NCI-H1105 treated with DMSO at 0.1 percent for 48 hours (cell line): ENCODE measurements at places on chromosomes 11 and 22.

GRCh38 chr11:66077927-66078326 is 7.9 kb downstream of the PACS1 start:
- no peak for DNase-seq

DNA sequence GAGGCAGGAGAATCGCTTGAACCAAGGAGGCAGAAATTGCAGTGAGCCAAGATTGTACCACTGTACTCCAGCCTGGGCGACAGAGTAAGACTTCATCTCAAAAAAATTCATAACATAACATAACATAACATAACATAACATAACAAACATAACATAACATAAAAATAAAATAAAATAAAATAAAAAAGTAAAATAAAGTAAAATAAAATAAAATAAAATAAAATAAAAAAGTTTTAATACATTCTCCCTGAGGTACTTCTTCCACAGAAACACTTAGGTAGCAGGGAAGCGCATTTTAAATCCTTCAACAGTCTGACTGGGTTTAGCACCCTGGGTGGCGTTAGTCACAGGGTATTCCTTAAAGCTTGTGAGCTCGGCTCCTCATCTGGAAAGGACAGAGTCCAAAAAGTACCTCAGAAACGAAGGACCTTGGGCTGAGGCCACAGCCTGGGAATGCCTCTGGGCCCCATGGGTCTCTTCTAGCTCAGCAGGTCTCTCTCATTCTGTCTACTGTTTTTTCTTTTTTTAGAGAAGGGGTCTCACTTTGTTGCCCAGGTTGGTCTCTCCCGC is 41.7 kb downstream of the MICAL3 start:
- DNase-seq: no peak

DNA sequence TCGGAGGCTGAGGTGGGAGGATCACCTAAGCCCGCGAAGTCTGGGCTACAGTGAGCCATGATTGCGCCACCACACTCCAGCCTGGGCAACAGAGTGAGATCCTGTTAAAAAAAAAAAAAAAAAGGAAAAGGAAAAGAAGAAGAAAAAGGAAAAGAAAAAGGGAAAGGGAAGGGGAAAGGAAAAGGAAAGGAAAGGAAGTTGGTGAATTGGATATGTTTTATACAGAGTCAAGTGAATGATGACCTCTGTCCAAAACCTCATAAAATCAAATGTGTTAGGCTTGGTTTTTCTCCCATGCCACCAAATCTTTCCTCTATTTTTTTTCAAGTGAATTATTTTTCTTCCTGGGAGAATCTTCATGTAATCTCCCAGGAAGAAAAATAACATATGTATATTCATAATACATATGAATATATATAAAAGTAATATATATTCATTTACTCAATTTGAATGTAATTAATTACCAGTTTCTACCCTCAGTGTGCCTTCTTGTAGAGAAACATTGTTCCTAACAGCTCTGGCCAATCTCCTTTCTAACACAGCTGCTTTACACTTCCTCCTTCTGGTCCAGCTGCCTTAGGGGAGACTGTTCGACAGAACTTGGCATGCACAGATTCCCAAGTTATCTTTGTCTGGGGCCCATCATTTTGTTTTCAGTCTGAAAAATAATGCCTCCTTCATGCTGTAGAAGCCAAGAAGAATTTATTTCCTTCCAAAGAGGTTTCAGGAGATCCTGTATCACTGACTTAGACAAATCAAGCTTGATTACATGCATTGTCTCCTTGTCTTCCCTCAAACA is 111.9 kb downstream of the CCDC34 start:
- no peak for DNase-seq

DNA sequence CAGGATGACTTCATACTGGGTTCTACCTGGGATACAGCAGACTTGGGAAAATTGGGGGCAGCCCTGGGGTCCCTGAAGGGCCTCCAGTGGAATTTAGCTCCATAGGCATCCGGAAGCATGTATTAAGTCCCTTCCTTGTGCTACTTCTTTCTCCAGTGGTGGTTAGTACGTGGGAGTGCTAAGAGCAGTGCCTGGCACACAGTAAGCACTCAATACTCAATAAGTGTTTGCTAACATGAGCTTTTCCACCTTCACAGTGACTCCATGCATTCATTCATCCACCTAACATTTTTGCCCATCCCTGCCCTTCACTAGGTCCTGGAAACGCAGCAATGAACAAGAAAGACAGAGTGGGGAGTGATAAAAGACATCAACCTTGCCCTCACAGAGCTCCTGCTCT is 120.5 kb downstream of the MN1 start:
- DNase-seq: no peak

DNA sequence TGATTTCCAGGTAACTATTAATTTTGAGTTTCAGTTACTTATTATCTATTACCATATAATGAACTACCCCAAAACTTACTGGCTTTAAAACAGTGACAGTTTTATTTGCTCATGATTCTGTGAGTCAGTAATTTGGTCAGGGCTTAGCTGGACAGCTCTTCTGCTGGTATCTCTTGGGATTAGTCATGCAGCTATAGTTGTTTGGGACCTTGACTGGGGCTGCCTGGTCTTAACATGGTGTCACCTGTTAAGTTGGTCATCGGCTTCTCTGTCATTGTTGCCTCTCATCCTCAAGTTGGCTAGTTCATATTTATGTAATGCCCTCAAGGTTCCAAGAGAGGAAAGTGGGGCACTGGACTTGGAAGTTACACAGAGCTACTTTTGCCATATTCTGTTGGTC is 177.5 kb downstream of the TMEM135 start:
- DNase-seq: no peak

DNA sequence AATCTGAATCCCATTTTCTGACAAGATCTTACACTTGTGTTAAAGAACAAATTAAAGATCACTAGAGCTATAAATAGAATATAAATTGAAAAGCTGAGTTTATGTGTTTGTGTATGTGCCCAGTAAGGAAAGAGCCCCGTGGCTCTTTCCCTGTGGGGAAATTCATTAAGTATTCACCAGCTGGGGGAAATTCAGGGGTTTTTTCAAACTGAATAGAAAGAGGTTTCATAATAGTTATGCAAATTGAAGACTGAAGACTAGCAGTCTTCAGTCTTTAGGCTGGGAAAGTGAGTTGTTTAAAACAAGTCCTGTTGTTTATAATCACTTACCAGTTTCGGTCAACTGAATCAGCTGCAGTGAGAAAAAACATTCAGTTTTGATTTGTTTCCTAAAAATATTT is 11.3 kb upstream of the MS4A7 start:
- DNase-seq: no peak

GRCh38 chr22:26601726-26602125 is 11.8 kb upstream of the TPST2 start:
- DNase-seq: no peak

GRCh38 chr11:62333768-62334167 is 3.5 kb upstream of the ASRGL1 start:
- DNase-seq: no peak

DNA sequence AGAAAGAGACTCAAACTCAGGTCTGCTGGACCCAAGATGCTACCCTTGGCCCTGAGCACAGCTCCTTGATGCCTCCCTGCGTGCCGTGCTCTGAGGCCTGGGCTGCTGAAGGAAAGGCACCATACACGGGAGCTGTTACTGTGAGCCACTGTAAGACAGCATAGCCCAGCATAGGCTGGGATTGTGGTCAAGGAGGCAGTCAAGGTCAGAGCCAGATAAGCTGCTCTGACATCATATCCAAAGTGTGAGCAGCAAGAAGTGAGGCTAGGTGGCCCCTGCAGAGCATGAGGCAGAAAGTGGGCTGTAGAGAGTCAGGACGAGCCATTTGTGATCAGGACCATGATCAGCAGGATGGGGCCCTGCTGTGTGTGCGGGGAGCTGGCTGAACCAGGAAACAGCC is 7.7 kb downstream of the SLC22A8 start:
- DNase-seq: no peak

DNA sequence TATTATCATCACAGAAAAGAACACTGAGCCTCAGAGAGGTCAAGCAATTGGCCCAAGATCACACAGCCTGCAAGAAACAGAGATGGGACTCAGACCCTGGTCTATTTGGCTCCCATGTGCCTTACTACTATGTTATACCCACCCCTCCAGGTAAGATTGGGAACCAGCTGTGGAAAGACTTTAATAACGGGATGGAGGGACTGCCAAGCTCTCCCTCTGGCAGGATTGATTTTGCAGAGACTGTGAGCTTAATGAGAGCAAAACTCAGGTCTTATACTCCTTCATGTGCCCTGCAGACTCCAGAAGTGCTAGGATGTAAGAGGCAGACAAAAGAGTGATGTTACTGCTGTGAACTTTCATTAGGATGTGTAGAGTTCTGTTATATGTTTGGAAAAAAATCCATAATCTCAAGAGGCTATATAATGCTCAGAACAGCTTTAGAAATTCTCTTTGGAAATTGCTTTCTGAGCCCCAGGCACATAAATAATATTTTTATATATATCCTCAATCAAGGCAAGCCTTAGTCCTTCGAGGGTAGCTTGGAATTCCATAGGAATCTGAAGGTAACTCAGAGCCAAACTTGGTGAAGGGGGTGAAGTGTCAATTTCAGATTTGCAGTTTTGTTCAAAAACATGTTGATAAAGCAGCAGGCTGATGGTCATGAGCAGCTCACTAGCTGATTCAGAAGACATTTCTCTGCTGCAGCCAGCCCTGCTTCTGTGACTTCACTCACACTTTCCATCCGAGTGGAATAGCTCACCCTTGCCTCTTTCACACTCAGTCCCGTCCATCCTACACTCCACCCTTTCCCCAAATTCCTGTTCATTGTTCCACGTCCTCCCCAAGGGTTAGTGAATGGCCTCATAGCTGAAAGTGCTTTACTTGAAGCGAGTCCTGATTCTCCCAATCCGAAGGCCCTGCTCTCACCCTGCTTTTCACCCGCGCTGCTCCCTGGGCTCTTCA is 188.8 kb downstream of the SNX19 start:
- no peak for DNase-seq

DNA sequence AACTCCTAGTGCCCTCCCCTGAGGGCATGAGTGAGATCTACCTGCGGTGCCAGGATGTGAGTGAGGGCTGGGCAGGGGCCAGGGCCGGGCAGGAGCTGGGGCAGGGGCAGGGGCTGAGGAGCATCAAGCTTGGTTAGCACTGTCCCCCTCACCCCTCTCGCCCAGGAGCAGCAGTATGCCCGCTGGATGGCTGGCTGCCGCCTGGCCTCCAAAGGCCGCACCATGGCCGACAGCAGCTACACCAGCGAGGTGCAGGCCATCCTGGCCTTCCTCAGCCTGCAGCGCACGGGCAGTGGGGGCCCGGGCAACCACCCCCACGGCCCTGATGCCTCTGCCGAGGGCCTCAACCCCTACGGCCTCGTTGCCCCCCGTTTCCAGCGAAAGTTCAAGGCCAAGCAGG is 5.7 kb downstream of the TRPT1 start:
- DNase-seq: no peak

DNA sequence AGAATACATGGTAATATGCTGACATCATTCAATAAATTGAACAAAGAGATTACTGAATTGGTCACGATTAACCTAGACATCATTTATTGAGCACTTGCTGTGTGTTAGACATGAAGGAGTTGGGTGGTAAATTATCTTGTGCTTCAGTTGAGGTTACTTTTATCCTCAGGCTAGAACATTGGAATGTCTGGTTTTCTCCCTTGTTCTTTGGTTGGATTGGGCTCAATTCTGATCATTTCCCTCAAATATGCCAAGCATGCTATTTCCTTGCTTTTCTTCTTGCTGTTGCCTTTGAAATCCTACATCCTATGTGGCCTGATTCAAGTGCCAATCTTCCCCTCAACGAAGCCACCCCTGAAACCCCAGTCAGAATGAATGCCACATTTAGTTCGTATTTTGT is 65.8 kb downstream of the DEUP1 start:
- DNase-seq: no peak

- DNase-seq: no peak
Observed at GRCh38 chr22:28911777-28912669, 28.7 kb downstream of the ZNRF3 start.

DNA sequence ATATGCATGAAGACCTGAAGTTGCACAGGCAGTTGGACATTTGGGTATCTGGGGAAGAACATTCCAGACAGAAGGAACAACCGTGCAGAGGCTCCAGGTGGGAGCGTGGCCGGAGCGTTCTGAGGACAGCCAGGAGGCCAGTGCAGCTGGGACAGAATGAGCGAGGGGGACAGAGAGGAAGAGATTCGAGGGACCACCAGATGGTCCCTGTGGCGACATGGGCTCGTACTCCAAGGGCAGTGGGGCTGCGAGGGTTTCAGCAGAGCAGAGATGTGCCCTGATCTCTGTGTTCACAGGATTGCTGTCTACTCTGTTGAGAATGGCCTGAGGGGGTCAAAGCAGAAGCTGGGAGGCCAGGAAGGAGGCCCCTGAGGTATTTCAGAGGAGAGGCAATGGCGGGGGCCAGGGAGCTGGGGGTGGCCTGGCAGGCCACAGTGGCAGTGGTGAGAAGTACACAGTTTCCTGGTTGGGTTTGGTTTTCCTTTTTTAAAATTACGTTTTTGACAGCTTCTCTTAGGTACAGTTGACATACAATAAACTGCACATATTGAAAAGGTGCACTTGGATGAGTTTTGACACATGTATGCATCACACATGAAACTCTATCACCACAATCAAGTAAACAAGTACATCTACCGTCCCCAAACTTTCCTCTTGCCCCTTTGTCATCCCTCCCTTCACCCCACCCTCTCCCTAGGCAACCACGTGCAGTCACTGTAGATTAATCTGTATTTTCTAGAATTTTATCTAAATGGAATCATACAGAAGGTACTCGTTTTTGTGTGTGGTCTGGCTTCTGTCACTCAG is 24.8 kb upstream of the SOX10 start:
- DNase-seq: no peak

DNA sequence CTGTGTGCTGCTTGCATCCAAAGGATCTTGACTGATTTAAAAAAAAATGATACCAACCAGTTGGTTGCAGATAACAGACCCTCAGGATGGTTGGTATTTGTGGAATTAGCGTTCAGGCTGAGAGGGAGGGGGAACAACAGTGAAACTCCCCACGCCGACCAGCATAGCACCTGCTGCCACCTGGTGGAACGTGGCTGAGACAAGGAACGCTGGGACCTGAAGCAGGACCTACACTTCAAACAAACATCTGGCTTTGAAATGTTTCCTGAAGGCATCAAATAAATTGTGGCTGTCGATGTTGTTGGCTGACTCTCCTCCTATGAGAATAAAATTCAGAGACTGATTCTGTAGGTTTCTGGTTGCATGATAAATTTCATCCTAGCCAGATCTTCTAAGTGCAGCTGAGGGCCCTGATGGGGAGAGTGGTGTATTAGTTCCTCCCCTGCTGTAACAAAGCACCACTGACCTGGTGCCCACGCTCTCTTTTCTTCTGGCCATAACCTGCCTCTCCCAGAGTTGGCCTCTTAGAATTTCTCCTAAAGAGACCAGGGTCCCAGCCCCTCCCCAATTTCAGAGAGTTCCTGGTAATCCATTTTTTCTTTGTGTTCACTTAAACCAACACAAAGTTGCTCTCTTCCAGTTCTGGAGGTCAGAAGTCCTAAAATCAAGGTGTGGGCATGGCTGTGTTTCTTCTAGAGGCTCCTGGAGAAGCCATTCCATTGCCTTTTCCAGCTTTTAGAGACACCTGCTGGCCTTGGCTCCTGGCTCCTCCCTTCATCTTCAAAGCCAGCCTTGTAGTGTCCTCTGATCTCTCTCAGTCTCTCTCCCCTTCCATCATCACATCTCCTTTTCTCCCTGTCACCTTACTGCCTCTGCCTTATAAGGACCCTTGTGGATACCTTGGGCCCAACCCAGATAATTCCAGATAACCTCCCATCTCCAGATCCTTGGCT is 17.3 kb downstream of the APOL2 start:
- peak; percentile 52 for DNase-seq
